ENCODE measurements at places on chromosomes 1 and 21.

DNA sequence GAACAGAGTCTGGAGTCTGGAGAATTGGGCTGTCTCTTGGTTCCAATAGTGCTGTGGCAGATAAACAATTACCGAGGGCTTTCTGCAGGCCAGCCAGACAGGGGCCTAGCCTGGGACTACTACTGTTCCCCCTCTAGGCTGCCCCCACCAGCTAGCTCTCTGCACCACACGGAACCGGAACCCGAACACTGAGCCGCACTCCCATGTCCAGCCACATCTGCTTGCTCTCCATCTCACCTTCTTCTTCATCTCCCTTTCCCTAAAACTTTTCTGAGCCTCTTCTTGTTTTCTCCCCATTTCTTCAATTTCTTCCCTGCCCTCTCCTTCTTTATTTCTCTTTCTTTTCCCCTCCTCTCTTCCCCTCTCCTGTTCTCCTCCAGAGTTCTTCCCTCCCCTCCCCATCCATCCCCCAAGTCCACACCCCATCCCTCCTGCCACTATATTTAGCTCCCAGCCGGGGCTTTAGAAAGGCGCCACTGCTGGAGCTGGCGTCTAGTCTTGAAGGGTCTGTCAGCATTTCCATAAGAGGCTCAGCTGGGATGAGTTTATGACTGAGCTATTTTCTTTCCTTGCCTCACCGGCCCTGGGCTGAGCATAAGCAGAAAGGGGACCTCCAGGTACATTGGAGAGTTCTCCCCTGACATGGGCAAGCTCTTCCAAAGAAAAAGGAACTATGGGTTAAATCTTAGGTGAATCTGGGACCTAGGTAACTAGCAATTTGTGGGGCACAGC, 25.7 kb upstream of the ATP2B4 start:
- no peak for DNase-seq

GRCh38 chr21:36817732-36818450, 119.0 kb downstream of the SIM2 start:
- DNase-seq: no peak

DNA sequence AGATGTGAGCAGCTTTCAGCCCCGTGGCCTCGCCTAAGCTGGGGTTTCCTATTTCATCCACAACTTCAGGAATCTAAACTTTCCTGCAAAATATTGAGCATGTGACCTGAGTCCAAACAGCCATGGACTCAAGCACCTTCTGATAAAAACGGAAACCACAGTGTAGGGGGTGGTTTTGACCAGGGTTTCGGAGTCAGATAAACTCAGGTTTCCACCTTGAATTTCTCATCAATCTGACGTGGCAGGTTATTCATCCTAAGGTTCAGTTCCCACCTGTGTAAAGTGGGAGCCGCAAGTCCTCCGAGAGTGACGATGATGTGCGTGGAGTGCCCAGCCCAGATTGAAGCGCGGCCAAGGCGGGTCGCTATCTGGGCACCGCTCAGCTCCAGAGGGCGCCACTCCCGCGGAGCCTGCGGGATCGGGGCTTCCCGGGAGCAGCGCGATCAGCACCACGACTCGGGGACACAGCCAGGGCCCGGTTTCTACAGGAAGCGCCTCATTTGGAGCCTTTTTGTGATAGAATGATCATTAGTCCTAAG, 871 bp upstream of the ETS2 start:
- no peak for DNase-seq

DNA sequence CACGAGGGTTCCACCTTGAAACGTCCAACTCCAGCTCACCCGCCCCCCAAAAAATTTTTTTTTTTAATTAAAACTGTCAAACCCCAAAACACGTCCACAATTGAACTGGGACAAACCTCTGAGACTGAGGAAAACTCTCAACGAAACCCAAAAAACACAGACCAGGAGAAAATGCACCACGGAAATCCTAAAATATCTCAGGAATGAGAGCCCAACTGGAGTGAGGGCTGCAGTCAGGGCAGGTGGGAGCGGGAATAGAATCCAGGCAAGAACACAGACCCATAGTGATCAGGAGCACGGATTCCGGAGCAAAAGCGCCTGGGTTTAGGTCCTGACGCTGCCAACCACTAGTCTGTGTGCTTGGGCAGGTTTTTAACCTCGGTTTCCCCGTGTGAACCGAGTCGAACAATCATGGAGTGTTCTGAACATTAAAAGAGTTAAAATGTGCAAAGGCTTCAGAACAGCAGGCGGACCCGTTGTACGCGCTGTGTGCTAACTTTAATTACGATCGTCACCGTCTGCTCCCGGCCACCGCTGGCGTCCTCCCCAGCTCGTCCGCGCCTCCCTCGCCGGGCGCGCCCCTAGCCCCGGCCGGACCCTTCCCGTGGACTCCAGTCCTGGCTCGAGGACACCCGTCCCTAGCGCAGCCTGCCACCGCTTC, 624 bp downstream of the ARHGAP29 start:
- no peak for DNase-seq

DNA sequence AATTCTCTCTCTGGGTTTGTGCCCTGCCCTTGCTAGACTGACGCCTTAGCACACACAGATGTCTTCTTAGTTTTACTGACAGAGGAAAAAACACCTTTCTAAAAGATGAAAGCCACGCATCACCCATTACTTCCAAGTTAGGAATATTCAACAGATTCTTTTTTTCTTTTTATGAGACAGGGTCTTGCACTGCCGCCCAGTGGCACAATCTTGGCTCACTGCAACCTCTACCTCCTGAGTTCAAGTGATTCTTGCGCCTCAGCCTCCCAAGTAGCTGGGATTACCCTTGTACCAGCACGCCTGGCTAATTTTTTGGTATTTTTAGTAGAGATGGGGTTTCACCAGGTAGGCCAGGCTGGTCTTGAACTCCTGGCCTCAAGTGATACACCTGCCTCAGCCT, 169.2 kb downstream of the APP start:
- no peak for DNase-seq

DNA sequence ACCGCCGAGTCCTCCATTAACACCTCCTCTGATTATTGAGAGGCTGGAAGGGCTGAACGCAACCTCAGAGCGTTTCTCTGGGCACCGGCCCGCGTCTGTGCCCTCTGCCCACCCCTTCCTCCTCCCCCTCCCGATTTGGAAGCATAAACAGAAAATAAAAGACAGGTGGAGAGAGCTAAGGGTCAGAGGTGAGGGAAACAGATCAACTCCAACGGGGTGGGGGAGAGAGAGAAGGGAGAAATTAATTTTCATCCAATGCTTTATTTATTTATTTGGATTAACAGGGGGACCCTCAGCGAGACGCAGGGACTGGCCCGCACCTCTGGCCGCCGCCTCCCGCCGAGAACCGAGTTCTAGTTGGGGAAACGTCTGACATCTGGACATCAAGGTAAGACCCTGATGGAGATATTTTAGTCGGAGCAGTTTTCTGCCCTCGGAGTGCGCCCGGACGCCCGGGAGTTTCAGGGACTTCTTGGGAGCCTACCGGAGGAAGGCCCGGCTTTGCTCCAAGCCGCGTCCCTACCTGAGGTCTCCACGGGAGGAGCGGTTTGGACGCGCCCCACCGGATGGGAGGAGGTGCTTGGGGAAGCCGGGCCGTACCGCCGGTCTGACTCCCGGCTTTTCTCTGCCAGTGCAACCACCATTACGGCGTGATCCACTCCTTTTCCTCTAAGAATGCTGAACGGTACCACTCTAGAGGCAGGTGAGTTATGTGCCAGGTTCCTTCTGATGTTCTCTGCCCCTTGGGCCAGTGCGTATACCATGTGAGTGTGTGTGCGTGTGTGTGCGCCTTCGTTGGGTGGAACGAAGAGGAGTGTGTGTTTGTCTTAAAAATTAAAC, 5.1 kb upstream of the LHX9 start:
- DNase-seq: no peak
